NCI-H69 (cell line): ENCODE measurements at places on chromosomes 5 and 9.
A peak's percentile ranks its signal among the peaks of the same experiment; 100 is the strongest.

DNA sequence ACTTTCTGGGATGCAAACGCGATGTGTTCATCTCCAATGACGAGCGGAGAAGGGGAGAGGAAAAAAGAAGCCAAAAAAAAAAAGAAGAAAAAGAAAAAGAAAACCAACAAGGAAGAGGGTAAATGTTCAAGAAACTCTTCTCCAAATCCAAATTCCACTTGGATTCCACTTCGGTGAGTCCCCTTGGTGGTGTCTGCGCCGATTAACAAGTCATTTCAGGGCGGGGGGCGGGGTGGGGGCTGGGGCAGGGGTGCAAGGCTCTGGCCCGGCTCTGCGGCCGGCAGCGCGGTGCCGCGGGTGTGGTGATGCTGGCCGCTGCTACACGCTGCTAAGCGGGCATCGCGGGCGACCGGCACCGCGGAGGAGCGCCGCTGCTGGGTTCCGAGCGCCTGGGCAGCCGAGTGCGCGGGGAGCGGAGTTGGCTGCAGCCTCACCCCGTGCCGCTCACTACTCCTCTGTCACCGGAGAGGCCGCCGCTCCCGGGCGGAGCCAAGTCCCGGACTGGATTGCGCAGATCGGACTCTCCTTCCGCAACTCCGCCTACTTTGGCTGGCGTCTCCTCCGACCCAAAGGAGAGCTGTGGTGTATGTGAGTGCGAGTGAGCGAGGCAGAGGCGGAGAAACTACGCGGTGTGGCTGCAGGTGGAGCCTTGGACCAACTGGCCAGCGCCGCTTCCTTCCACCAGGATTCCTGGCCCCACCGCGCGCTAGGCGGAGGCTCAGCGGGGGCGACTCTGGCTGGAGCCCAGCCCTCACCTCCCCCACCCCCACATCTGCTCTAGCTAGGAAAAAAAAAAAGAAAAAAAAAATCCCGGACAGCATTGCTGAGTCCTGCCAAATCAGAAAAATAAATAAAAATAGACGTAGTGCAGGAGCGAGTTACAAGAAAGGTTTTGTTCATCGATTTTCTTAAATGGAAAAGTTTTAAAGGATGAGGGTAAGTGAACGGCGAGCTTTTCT lies at the start of gene SEMA6A:
SEMA6A (minus strand) TSS at position 457 of the 959 bp plus-strand sequence. CDS start 69,879 bp downstream, outside the sequence.
- peak; percentile 99 for DNase-seq

GRCh38 chr9:68708513-68708912 lies 3.5 kb downstream of the PIP5K1B start:
- DNase-seq: no peak

DNA sequence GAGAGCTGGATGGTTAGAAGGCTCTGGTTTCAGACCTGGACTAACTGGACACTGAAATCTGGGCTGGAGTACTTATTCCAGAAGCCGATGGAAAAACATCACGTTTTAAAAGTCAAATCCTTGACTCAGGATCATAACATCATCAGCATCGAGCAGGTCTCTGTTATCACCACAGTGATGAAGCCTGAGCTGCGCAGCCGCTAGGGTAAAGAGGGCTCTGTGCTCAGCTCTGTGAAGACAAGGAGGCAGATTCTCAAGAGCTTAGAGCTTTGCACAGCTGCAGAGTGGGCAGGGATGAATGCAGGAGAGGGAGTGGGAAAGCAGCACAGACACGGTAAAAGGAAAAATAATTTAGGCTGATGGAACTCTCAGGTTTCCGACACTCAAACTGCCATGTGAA lies 208.8 kb upstream of the TAS2R1 start:
- DNase-seq: no peak

DNA sequence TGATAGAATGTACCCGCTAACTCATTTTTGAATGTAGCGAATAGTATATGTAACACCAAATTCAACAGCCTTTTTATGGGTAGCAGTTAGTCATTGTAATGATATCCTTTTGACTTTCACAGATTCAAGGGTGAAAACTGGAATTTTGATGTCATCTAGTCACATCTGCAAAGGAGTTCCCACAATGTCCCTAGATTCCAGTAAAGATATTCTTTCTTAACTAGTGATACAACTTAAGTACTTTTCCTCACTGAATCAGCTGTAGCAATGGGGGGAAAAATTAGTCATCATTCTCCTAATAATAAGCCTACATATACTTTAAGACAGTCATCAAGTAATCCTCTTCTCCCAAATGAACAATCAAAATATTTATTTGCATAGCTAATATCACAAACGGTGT lies 11.5 kb upstream of the SSBP2 start:
- DNase-seq: no peak

- peak; percentile 74 for DNase-seq
These were observed 123.3 kb upstream of the ELL2 start for GRCh38 chr5:96084874-96085506.

GRCh38 chr5:57653636-57654290 lies 171.2 kb upstream of the ACTBL2 start:
- no peak for DNase-seq

- no peak for DNase-seq
These were observed 115.4 kb upstream of the KLF9 start for GRCh38 chr9:70529833-70530232.

- no peak for DNase-seq
These were observed 31.8 kb downstream of the SPATA31C2 start for GRCh38 chr9:88106492-88106891.

GRCh38 chr9:3323714-3324113 lies 202.1 kb downstream of the RFX3 start:
- DNase-seq: peak; percentile 33

DNA sequence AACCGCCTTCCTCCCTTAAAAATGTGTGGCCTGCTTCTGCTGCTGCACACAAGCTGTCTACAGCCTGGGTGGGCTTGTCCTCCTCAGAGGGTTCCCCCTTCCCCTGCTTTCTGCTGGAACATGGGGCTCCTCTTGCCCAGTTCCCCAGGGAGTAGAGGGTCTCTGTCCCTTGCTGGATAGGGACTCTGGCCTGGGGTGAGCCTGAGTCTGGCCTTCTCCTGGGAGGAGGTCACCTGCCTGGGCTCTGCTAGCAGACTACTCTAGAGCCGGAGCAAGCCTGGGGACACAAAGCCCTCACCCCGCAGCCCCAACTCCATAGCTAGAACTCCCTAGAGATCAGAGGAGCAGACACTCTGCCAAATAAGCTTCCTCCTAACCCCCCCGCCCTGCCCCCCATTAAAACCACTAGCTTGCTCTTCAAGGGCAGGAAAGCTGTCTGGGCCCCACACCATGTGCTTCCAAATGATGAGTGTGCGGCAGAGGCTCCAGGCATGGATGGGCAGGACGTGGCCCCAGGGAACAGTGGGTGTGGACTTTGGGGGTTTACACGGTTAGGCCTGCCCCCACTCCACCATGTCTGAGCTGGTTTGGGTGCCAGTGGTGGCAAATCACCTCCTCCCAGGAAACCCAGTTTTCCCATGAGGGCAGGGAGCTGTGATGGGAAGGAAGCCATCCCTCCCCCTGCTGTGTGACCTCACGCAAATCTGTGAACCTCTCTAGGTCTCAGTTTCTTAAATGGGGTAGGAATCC lies 10.0 kb downstream of the TCF7 start:
- DNase-seq: peak; percentile 33

GRCh38 chr9:137453643-137454081 lies 5.5 kb downstream of the NSMF start:
- DNase-seq: peak; percentile 28

DNA sequence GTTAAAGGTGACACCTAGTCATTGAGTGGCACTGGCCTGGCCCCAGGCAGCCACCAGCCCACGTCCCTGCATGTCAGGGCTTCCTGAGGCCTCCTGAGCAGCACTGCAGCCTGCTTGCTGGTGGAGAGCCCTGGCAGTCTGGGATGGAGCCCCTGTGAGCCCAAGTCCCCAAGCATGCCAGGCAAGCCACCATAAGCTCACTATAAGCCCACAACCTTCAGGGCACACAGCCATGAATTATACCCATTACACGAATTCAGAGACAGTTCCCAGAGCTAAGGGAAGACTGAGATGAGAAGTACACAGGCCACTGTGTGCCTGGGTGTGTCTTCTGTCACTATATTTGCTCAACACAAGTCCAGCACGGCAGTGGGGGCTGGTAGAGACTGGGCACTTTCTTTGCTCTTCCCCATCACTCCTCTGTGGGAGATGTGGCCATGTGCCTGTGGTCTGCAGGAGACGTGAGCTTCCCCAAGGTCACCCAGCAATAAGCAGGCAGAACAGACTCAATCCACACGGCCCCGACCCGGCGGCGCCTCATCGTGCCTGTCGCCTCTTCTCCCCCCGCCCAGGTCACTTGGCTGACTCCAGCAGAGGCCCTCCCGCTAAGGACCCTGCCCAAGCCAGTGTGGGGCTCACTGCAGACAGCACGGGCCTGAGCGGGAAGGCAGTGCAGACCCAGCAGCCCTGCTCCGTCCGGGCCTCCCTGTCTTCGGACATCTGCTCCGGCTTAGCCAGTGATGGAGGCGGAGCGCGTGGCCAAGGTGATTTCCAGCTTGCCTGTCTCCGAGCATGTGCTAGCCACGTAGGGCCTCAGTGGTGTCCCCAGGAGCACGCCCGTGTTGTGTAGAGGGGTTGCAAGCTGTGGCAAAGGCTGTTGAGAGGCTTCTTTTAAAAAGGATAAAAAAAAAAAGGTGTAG lies 114.8 kb downstream of the WNK2 start:
- no peak for DNase-seq

GRCh38 chr5:107633171-107633901 lies 37.4 kb downstream of the EFNA5 start:
- DNase-seq: peak; percentile 91

GRCh38 chr9:17521100-17521855 lies 57.6 kb upstream of the SH3GL2 start:
- DNase-seq: peak; percentile 87

GRCh38 chr5:59485629-59486439 lies 407.7 kb downstream of the PDE4D start:
- DNase-seq: peak; percentile 54

GRCh38 chr5:172919525-172920446 lies 39.4 kb upstream of the RPL26L1 start:
- no peak for DNase-seq

DNA sequence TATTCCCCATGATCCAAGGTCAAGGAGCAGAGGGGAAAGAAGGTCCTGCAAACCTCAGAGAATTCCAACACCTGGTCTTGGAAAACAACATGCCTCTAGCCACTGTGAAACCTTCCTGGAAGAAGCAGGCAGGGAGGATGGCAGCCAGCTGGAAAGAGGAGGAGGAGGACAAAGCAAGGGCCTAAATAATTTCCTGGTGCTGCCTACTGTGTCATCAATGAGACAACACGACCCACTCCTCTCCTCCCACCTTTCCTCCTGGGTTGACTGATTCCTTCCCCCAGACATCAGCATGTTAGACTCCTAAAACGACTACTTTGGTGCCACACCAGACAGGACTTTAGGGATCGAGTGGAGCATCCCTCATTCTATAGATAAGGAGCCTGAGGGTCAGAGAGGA lies 78.8 kb downstream of the KLHL3 start:
- DNase-seq: no peak

DNA sequence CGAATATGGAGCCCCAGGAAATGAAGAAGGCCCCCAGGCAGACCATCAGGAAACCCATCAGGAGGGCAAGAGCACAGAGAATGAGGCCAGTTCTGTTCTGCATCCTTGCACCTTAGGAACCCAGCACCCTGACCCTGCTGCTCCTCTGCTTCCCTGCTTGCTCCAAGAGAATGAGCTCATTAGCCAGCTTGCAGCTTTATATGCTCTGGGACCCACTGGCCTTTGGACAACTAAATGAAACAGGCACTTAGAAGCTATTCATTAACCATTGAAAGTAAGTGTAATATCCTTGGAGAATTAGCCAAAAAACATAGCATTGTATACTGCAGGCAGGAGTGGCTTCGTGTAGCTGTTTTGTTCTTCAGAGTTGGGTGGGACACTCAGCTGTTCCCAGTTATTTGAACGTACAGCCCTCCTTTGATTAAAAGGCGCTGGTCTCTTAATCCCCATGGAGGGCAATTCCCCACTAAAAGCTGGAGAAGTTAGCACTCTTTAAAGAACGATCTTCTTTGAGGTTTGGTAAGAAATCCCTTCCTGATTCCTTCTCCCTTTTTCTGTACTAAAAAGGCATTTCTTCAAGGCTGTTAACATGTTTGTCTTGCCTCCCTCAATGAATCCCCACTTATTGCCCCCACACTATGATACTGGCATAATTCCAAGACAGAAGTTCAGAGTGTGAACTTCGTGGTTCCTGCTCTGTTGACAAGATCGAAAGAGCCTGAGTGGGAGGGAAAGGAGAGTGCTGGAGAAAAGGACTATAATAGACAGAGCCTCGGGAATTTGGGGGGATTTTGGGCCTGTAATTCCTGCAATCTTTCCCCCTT lies at the start of gene TMEM252:
TMEM252 (minus strand) TSS at position 172 of the 824 bp plus-strand sequence; CDS start at position 103, 69 bp downstream.
- no peak for DNase-seq

GRCh38 chr9:106283769-106284168 lies 579.2 kb upstream of the ZNF462 start:
- no peak for DNase-seq

DNA sequence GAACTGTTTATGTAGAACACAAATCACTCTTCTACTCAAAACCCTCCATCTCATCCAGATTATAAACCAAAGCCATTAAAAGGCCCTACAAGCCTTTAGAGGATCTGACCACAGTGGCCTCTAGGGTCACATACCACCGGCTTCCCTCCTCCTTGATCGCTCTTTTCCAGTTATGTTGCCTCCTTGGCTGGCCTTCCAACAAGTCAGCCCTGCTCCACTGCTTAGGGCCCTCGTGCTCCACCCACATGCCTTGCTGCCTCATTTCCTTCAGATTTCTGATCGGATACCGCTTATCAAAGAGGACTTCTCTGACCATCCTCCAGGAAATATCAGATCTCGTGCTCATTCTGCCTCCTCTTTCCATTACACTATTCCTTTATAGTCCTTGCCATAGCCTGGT lies 139.4 kb upstream of the RAI14 start:
- DNase-seq: no peak

DNA sequence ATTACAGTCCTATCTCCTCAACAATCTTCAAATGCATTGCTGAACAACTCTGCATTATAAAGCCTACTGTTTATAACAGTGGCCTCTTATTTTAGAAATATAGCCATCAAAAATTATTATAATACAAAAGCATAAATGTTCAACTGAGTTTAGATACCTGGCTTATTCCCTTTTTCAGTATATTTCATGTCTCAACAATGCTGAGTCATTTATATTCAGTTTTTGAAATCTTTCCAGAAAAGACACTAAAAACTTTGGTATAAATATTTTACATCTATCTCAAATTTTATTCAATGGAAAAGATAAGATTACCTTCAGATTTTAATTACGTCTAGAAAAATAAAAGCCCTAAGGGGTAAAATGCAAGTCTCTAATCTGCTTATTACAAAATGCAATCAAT lies 37.9 kb downstream of the LURAP1L start:
- DNase-seq: no peak

- peak; percentile 23 for DNase-seq
These were observed 80.6 kb downstream of the FBXO4 start for GRCh38 chr5:42005561-42006153.

GRCh38 chr5:91095786-91096385 lies 287.2 kb downstream of the ARRDC3 start:
- DNase-seq: no peak

DNA sequence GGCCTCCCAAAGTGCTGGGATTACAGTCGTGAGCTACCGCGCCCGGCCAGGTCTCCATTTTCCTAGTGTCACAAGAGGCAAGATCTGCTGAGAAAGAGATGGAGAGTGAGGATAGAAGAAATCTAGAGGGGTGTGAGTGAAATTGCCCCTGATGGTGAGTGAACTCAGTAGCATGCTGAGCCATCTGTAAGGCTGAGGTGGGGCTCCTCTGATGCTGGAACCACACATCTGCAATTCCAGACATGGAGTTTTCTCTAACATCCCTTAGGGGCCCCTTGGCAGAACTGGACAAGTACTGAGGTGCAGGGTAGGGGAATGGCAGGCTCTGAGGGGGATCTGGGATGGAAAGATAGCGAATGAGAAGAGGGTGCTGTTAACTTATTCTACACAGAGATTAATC lies 72.0 kb upstream of the FER start:
- DNase-seq: no peak

- DNase-seq: no peak
These were observed 13.6 kb downstream of the UNC5A start for GRCh38 chr5:176823869-176824412.
